Esophagus (tissue), 2 donors: ENCODE measurements at places on chromosomes 12 and 14. TPM values are rescaled to one million over a fixed set of nuclear protein-coding genes. Genes with fewer than 3 reads are reported as not detected.

The ALG10B gene
- 1.1 TPM for polyA plus RNA-seq

The HOXC6 gene
- 1.4 TPM for polyA plus RNA-seq

The CCDC175 gene
- polyA plus RNA-seq = not detected

The LRCOL1 gene
- 0.22 TPM for polyA plus RNA-seq

The INHBC gene
- polyA plus RNA-seq = 0.01 TPM

The SLC41A2 gene
- polyA plus RNA-seq = 0.47 TPM

The FAIM2 gene
- 0.36 TPM for polyA plus RNA-seq

The CBX5 gene
- 5.6 TPM for polyA plus RNA-seq

The GPRC5A gene
- 15.0 TPM for polyA plus RNA-seq

The ADGRD1 gene
- polyA plus RNA-seq = 2.9 TPM

The MARS1 gene
- polyA plus RNA-seq = 74.4 TPM

The CLEC14A gene
- polyA plus RNA-seq = 10.0 TPM

The JPH4 gene
- 0.04 TPM for polyA plus RNA-seq

The TMPRSS12 gene
- 0.04 TPM for polyA plus RNA-seq

The ANKRD9 gene
- polyA plus RNA-seq = 12.9 TPM

The SERPINA3 gene
- polyA plus RNA-seq = 8.9 TPM

The CCDC177 gene
- 0.04 TPM for polyA plus RNA-seq

The TSPAN11 gene
- 0.29 TPM for polyA plus RNA-seq
